ENCODE measurements at places on chromosomes 2 and 18. TPM values are rescaled to one million over a fixed set of nuclear protein-coding genes. Genes with fewer than 3 reads are reported as not detected.

DNA sequence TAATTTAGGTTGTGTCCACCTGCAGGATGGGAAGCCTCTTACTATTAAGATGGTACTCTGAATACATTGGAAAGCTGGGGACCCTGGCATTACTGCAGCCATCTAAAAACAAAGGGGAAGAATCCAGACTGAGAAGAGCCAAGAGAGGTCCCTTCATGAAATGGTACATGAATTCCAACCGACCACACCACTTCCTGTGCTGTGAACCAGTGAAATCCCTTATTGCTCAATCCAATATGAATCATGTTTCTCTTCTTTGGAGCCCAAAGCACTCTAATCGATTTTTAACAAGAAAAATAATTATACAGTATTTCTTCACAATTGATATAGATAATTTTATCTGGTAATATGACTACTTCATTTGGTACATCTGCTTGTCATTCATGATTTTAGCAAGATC is 479.7 kb upstream of the RAB6C start:
- DNase-seq, result no peak

The BCL11A gene
- 0.92 TPM for total RNA-seq

DNA sequence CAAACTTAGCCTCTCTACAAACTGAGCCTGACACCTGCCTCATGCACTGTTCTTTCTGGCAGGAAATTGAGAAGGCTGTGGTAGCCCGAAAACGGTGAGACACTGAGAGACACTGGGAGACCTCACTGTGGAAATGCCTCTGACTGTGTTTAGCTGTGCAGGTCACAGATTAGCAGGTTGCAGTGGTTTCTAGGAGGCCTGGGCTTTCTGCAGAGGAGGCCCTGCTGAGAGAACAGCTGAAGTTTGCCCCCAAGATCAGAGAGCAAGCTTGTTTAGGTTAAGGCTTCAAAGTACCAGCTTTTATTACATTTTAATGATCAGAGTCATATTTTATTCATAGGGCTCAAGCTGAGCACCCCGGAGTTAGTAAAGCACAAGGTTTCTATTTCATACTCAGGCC is 68.7 kb upstream of the LYPD6 start:
- DNase-seq, result no peak

The TDRD15 gene
- total RNA-seq, result not detected

The CD207 gene
- total RNA-seq, result not detected

The NEU4 gene
- not detected for total RNA-seq

DNA sequence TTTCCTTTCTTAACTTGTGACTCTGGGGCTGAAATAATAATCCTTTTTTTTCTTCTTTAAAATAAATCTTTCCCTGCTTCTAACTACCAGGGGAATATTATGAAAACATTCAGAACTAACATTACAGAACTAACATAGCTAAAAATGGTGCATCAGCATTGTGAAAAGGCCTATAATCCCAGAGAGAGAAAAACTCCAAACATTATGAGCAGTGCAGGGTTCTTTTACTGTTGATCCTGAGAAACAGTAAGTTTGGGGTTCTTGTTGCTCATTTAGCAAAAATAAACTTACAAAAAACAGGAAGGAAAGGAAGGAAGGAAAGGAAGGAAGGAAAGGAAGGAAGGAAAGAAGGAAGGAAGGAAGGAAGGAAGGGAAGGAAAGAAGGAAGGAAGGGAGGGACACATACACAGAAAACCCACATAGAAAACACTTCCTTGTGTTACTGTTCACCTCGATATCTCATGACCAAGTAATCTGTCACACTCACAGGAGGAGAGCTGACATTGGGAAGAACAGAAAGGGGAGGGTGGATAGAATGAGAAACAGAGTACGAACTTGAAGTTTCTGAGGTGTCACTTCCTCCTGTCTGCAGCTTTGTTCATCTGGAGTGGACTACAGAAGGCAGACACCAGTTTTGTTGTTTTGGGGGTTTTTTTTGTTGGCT is 18.4 kb upstream of the PIK3C3 start:
- DNase-seq, result no peak

DNA sequence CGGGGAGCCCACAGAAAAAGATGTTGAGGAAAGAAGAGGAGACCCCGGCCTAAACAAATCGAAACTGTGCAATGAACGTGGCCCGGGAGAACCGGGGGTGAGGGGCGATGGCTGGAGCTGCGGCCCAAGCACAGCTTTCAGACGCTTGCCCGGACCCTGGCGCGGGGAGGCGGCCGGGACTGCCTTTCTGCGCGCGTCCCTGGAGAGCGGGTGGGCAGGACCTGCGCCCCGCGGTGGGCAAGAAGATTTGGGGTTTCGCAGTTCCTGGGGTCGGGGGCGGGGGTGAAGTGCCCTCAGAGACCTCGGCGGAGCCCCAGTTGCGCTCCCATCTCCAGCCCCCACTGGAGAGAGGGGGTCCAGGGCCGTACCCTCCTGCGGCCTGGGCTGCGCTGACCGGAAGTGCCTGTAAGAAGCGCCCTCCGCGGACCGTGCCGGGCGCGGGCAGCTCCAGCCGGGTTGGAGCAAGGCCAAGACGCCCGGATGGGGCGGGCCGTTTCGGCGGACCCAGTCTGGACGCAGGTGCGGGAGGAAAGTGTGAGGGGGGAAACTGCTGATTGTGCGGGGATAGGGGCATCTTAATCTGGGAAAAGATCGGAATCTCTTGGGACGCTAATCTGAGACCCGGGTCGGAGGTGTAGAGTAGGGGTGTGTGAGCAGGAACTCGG is 11.6 kb downstream of the EN1 start:
- no peak for DNase-seq

- no peak for DNase-seq
Measured at GRCh38 chr2:6372317-6372901, 493.3 kb downstream of the CMPK2 start.

The ATOH8 gene
- 12.7 TPM for total RNA-seq

The TTC39C gene
- total RNA-seq, result 6.2 TPM

GRCh38 chr2:20164734-20165478 is 60.0 kb downstream of the SDC1 start:
- DNase-seq, result no peak

DNA sequence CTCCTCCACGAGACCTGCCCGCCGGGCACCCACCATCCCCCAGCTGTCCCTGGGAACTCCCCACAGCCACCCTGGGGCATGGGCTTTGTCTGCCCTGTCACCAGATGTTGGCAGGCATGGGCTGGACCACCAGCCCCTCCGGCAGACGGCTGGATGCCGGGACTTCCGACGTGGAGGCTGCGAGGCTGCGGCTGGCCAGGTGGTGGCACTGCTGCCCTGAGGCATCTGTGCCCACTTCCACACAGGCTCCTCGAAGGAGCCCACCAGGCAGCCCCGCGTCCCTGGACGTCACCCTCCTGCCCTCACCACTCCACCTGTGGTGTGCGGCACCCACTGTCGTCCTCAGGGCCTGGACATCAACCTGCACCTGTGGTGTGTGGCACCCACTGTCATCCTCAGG is 319.9 kb upstream of the SALL3 start:
- no peak for DNase-seq

The FAM124B gene
- total RNA-seq, result 82.0 TPM

The KHK gene
- 3.7 TPM for total RNA-seq

DNA sequence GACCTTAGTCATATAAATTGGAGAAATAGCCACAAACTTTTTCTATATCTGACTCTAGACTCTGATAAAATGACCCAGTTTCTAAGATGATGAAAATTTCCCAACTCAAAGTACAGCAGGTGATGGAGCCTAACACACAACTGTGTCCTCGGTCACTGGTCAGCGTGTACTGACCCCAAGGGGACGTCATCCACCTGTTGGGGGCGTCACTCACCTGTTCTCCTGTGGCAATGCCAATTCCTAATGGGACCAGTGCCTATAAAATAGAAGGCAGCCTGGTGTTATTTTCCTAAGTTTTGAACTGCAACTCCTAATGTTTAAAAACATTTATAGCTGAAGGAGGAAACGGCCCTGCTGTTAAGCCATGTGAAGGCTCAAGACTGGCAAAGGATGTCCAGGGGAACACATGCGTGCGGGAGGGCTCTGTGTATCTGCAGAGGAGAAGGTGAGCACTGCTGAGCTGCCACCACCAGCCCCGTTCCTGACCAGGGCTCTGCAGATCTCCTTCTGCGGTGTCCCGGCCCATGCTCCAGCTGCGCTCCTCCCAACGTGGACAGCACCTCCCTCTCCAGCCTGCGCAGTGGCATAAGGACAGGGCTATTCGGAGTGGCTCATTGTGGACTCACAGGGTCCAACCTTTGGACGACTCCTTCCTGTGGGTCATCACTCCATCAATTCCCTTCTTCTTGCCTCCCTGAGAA is 21.2 kb downstream of the TYMS start:
- no peak for DNase-seq

The AQP12A gene
- total RNA-seq, result not detected

The SP140 gene
- not detected for total RNA-seq

DNA sequence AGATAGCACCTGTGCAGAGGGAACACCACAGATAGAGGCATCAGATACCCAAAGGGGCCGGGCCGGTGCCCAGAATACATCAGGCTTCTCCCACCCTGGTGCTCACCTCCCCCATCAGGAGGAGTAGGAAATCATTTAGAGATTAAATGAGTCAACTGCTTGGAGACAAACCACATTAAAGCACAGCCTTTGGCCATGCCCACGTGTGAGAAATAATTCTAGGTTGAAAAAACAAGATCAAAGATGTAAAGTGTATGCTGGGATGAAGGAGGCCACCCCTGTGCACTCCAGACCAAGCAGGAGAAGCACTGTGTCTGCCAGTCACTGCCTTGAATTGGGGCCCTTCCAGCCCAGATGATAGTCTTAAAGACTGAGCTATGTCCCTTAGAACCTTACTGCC is 152.8 kb upstream of the ACAA2 start:
- DNase-seq, result no peak

- peak; percentile 26 for DNase-seq
Measured at GRCh38 chr2:106032676-106033075, 161.4 kb downstream of the UXS1 start.

The LIMS2 gene
- total RNA-seq, result 48.3 TPM

DNA sequence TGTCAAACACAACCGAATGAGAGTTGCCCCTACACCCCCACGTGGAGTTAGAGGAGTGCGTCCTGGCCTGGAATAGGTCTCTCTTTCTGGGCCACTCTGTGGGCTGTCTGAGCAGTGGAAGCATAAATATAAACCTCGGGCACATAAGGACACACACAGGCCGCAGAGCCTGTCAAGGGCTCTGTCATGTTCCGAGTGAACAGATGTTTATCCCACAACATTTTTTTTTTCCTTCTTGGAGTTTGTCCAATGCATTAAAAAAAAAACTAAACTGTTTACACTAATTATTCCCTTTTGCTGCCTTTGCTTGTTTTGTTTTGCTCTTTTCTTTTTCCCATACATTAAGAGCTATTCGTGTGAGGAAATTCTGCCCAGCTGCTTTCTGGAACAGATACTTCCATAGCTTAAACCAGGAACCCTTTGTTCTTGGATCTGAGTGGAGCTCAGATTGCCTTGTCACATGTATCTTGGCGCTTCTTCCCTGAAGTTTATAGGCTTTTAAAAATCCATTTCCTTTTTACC is 228.3 kb upstream of the FOSL2 start:
- DNase-seq, result peak; percentile 15

DNA sequence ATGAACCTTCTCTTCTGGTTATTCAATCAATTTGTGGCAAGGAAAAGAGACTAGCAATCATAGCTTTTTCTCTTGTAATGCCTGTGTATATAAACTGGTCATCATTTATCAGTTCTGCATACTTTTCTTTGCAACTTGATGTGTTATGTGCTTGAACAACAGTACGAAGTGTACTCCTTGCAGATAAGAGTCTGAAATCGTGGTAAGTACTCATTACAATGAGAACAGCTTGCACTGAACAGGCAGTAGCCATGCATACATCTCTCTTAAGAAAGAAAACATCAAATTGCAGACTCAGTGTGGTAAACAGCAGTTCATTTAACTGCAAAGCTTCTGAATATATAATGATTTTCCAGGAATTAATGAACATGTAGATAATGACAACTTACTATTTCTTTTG is 64.3 kb downstream of the GREB1L start:
- DNase-seq, result no peak

DNA sequence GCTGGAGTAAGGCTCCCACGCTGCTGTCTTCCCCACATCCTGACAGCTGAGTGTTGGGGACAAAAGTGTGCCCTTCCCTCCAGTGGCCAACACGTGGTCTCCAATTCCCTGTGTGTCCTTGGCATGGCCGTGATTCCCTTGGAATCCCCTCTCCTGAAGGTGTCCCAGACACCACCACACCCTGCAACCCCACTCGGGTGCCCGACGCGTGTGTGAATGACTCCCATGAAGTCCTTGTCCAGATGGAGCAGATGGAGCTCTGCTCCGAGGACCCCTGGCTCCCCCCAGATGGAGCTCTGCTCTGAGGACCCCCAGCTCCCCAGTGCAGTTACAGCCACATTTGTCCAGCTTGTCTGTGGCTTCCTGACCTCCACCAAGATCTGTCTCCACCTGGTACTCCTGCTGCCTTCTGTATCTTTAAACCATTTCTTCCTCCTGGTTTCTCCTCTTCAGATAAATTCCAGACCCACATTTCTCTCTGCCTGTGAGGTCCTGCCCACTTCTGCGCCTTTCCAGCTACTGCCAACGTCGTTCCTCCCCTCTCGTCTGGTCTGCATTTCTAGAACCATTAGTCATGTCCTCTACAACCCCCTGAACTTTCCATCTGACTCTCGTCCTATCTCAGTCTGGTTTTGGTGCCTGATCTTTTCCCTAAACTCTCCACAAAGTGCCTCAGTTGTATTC is 86.8 kb upstream of the PXDN start:
- no peak for DNase-seq

GRCh38 chr2:60067006-60067405 is 486.4 kb downstream of the BCL11A start:
- DNase-seq, result no peak

GRCh38 chr2:3272761-3273160 is 104.9 kb downstream of the EIPR1 start:
- no peak for DNase-seq

DNA sequence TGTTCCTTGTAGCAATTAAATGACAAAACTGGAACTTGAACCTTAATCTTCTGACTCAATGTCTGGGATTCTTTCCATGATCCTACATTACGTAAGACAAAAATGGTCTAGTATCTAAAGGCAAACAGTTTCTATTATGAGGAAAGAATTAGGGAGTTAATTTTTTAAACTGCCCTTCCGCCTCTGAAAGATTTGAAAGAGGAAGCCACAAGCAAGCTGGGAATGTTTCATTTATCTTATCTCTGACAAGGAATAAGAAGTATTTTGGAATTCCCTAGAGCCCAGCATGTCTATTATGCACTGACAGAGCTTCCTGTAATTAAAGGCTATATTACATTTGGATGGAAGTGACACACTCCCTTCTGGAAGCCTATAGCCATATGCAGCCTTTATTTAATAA is 558.8 kb upstream of the CDH2 start:
- peak; percentile 59 for DNase-seq

DNA sequence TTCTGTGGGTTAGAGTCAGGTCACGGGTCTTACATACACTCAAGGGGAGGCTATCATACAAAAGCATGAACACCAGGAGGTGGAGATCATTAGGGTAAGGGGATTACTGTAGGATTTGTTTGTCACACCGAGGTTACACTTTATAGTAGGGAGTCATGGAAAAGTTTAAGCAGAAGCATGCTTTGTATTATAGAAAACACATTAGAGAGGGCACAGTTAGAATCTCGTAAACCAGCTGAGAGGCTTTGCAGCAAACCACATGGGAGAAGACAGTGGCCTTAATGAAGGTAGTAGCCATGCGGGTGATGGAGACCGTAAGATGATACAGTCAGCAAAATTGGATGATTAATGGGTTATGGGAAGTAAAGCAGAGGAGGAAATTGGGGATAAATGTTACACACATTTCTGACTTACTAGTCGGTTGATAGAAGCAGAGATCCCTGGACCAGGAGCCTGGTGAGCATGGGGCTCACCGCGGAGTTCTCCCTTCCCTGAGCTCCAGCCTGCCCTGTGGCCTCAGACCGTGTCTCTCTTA is 75.6 kb downstream of the MAPRE2 start:
- DNase-seq, result no peak

- no peak for DNase-seq
Measured at GRCh38 chr2:63242747-63243146, 192.1 kb downstream of the OTX1 start.

The CD302 gene
- total RNA-seq, result 10.6 TPM

All from endothelial cell of umbilical vein (primary cell).